CD4-positive, CD25-positive, alpha-beta regulatory T cell (primary cell): ENCODE measurements at places on chromosomes 12 and 14. TPM values are rescaled to one million over a fixed set of nuclear protein-coding genes. Genes with fewer than 3 reads are reported as not detected.

CPNE8 gene
- 10.3 TPM for total RNA-seq

GRCh38 chr12:80681-81190, 14.2 kb downstream of the IQSEC3 start:
- H3K4me1 ChIP-seq = no peaks in the 10 kb centered on the region
- no peak overlapping the region for H3K27ac ChIP-seq
- peaks cover 14% of the 10 kb centered on the region for H3K27me3 ChIP-seq
- no peak for DNase-seq
- H3K4me3 ChIP-seq = no peak overlapping the region

CYP27B1 gene
- total RNA-seq = not detected

GRCh38 chr12:8941691-8942478, 7.6 kb downstream of the M6PR start:
- peaks cover 69% of the 10 kb centered on the region for H3K36me3 ChIP-seq
- H3K4me3 ChIP-seq = no peak overlapping the region
- no peaks in the 10 kb centered on the region for H3K27me3 ChIP-seq
- no peak overlapping the region for H3K27ac ChIP-seq
- DNase-seq = no peak
- peaks cover 5% of the 10 kb centered on the region for H3K4me1 ChIP-seq

DNA sequence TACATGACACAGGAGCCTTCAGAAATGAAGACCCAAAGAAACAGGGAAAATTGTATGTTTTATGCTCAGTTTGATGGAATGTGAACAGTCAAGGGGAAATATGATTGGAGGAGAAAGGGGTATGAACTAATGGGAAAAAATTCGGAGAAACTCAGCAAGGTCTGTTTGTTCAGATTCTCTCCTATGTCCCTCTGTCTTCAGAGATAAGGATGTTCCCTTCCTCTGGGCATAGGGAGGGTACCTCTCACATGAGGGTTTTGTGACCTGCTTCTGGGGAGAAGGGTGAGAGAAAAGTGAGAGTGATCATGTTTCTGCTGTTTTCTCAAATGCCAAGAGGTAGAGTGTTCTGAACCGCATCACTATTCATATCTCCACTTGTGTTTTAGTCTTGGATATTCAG, 26.6 kb upstream of the LIMA1 start:
- no peaks in the 10 kb centered on the region for H3K36me3 ChIP-seq
- DNase-seq = no peak
- no peak overlapping the region for H3K27ac ChIP-seq
- H3K4me1 ChIP-seq = no peaks in the 10 kb centered on the region

DNA sequence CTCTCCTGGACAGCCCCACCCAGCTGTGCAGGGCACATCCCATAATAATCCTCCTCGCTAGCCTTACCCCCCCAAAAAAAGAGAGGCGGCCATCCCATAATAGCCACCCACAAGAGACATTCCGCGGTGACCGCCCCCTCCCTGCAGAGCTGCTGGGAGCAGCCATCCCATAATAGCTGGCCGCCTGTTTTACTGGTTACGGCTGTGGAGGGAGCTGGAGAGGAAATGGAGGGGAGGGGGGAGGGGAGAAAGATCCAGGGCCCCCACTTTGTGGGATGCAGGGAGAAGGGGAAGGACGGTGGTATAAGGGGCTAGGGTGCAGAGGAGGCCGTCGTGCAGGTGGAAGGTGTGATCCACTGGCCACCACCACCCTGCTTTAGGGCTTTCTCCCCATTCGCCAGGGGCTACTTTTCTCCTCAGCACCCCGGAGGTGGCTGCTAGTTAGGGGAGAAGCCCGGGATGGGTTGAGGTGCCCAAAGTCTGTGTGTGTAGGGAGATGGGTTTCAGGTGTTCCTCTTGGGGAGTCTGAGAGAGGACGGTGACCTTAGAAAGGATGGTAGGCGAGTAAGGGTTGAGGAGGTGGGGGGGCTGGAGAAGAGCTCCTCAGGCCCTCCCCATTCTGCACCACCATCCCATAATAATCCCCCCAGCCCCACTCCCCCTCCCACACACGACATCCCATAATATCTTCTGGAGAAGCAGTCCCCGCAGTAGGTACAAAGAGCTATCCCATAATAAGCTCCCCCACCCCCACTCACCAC, 6.0 kb upstream of the CHD4 start:
- H3K4me3 ChIP-seq = no peak overlapping the region
- peak; percentile 72 for DNase-seq
- peak overlapping the region; percentile 59 for H3K27ac ChIP-seq
- H3K36me3 ChIP-seq = no peaks in the 10 kb centered on the region
- no peaks in the 10 kb centered on the region for H3K27me3 ChIP-seq

DNA sequence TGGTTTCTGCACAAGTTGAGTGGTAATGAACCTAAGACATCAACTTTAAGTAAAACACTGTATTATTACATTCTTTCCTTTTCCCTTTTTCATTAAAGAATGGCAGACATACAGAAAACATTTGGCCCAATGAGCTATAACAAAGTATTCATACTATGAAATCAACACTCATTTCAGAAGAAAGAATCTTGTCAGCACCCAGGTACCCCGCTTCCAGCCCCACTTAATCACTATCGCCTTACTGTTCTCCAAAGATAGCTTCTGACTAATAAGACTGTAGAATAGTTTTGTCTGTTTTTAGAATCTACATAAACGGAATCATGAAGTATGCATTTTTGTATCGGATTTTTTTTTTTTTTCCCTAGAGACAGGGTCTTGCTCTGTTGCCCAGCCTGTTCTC, 9.5 kb downstream of the CNTN1 start:
- no peak for DNase-seq
- no peaks in the 10 kb centered on the region for H3K36me3 ChIP-seq

ACSM4 gene
- total RNA-seq = not detected

SLC38A6 gene
- 13.8 TPM for total RNA-seq

GRCh38 chr14:37246427-37246829, 48.7 kb downstream of the MIPOL1 start:
- H3K27ac ChIP-seq = no peak overlapping the region
- no peak for DNase-seq
- H3K4me1 ChIP-seq = no peaks in the 10 kb centered on the region
- no peak overlapping the region for H3K4me3 ChIP-seq
- H3K36me3 ChIP-seq = no peaks in the 10 kb centered on the region

GRCh38 chr12:26205941-26206340, 10.6 kb downstream of the SSPN start:
- H3K4me3 ChIP-seq = no peak overlapping the region
- no peaks in the 10 kb centered on the region for H3K27me3 ChIP-seq
- no peak overlapping the region for H3K27ac ChIP-seq
- DNase-seq = no peak

GRCh38 chr12:116150001-116150400, 127.5 kb downstream of the MED13L start:
- no peaks in the 10 kb centered on the region for H3K36me3 ChIP-seq
- peaks cover 8% of the 10 kb centered on the region for H3K4me1 ChIP-seq
- no peak for DNase-seq
- H3K27me3 ChIP-seq = no peaks in the 10 kb centered on the region

DNA sequence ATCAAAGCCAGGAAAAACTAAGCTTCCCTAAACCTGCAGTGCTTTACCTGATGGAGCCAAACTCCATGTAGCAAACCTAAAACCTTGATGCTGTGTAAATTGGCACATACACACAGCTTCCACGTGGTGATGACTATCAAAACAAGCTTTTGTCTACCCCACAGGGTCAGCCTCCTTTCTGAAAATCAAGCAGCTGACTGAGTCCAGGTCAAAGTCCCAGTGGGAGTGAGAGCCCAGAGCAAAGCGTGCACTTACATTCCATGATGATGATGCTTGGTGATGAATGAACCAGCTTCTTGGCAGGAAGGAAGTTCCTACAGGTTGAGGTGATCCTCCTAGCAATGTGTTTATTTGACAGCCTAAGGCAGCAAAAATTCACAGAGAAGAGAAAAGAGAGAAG, 630.0 kb upstream of the TBX3 start:
- no peaks in the 10 kb centered on the region for H3K36me3 ChIP-seq
- no peaks in the 10 kb centered on the region for H3K27me3 ChIP-seq
- no peak overlapping the region for H3K27ac ChIP-seq
- DNase-seq = no peak
- H3K4me3 ChIP-seq = no peak overlapping the region

RASSF8 gene
- total RNA-seq = 0.20 TPM

DNA sequence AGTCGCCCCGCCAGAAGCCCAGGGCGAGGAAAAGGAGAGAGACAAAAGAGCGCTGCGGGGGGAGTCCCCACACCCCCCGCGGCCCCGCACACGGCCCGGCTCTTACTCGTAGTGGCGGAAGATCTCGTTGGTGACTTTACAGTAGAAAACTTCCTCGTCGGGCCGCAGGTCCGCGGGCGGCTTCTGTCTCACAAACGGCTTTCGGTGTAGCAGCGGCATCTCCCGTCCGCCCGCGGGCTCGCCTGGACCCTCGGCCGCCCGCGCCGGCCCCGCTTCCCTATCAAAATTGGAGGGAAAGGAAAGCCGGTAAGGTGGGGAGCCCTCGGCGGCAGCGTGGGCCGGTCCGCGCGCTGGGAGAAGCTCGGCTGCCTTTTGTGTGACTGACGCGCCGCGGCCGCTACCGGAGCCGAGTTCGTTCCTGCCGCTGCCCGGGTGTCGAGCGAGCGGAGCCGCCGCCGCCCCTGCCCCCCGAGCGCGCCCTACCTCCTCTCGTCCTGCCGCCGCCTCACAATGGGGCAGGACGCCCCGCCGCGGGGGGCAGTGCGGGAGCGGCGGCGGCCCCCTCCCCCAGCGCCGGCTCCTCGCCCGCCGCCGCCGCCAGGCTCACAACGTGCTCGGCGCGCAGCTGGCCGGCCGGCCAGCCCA, 652 bp downstream of the BAZ1A start:
- H3K27me3 ChIP-seq = no peaks in the 10 kb centered on the region
- peaks cover 10% of the 10 kb centered on the region for H3K36me3 ChIP-seq
- peak overlapping the region; percentile 32 for H3K4me3 ChIP-seq
- H3K4me1 ChIP-seq = peaks cover 38% of the 10 kb centered on the region
- peak; percentile 68 for DNase-seq

GRCh38 chr12:2698566-2698965, 96.2 kb upstream of the FKBP4 start:
- H3K4me1 ChIP-seq = no peaks in the 10 kb centered on the region
- no peak for DNase-seq
- no peak overlapping the region for H3K27ac ChIP-seq
- H3K27me3 ChIP-seq = peaks cover 18% of the 10 kb centered on the region

GRCh38 chr14:25400607-25401206, 350.8 kb upstream of the STXBP6 start:
- no peak overlapping the region for H3K27ac ChIP-seq
- H3K27me3 ChIP-seq = no peaks in the 10 kb centered on the region
- H3K36me3 ChIP-seq = no peaks in the 10 kb centered on the region
- H3K4me3 ChIP-seq = no peak overlapping the region
- no peaks in the 10 kb centered on the region for H3K4me1 ChIP-seq

RND1 gene
- 7.3 TPM for total RNA-seq

B3GNT4 gene
- total RNA-seq = not detected

GRCh38 chr12:91094032-91094662, 17.1 kb downstream of the LUM start:
- H3K27me3 ChIP-seq = no peaks in the 10 kb centered on the region
- no peak overlapping the region for H3K27ac ChIP-seq
- H3K4me1 ChIP-seq = no peaks in the 10 kb centered on the region
- no peak for DNase-seq
- H3K4me3 ChIP-seq = no peak overlapping the region

GRCh38 chr12:130752692-130753230, 36.7 kb upstream of the RIMBP2 start:
- H3K27me3 ChIP-seq = no peaks in the 10 kb centered on the region
- no peak overlapping the region for H3K27ac ChIP-seq
- no peak for DNase-seq
- no peaks in the 10 kb centered on the region for H3K4me1 ChIP-seq
- no peak overlapping the region for H3K4me3 ChIP-seq
- no peaks in the 10 kb centered on the region for H3K36me3 ChIP-seq

DNA sequence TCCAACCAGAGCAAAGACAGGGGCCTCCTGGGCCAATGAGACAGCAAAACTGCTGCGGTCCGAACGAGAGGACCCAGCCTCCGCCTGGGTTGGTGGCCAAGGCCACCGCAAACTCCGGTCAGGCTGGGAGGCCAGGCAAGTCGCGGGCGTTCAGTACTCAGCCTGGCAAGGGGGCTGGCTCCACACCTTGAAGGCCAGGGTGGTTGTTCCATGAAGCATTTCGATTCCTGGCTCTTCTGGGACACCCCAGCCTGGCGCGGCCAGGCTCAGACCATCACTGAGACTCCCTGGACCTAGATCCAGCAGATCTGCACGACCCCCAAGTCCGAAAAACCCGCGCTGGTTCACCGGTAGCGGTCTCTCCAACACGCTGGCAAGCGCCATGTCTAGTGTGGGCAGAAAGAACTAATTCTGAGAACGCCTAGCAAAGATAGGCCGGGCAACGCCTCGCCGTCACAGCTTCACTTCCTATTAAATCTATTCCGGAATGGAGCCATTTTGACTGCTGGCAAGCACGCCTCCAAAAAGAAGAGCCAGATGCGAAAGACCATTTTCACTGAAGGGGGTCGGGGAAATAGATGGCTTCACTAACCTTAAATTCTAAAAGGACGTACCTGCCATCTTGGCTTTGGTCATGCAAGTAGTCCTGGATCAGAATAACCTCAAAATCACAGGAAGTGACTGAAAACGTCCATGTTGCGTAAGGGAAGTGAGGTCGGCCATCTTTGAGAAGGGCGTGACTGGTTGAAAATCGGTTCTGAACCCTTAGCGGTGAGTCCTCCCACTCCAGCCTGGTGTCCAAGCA, at the start of gene PSMB5:
Gene PSMB5 (minus strand): TSS at position 403 of the 805 bp plus-strand sequence. CDS start 19 bp downstream, at position 384.
- peaks cover 14% of the 10 kb centered on the region for H3K36me3 ChIP-seq
- no peaks in the 10 kb centered on the region for H3K27me3 ChIP-seq
- H3K27ac ChIP-seq = peak within 1 kb of the TSS; percentile 94
- peak; percentile 81 for DNase-seq
- peak within 1 kb of the TSS; percentile 98 for H3K4me3 ChIP-seq
- peaks cover 13% of the 10 kb centered on the region for H3K4me1 ChIP-seq

MYF5 gene
- total RNA-seq = not detected

ACOT6 gene
- total RNA-seq = not detected

MYH7 gene
- total RNA-seq = not detected

GRCh38 chr14:85590784-85591183, 60.8 kb downstream of the FLRT2 start:
- H3K4me1 ChIP-seq = no peaks in the 10 kb centered on the region
- no peaks in the 10 kb centered on the region for H3K36me3 ChIP-seq
- no peaks in the 10 kb centered on the region for H3K27me3 ChIP-seq
- DNase-seq = no peak
- H3K4me3 ChIP-seq = no peak overlapping the region

DNA sequence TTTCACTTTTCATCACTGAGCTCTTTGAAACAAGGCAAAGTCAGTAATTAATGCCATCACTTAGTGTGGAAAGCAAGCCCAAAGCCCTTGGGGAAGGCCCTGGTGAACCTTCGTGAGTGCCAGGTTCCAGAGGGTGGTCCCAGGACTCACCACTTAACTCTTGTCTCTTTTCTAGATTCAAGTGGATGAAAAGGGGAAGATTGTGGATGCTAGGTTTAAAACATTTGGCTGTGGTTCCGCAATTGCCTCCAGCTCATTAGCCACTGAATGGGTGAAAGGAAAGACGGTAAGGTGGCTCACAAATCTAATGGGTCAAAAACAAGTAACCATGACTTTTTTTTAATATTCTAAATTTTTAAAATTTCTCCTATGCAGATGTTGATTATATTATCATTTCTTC, 2.8 kb downstream of the ISCU start:
- no peak for DNase-seq
- peak overlapping the region; percentile 47 for H3K27ac ChIP-seq
- H3K36me3 ChIP-seq = peaks cover 45% of the 10 kb centered on the region
- no peaks in the 10 kb centered on the region for H3K27me3 ChIP-seq
- H3K4me1 ChIP-seq = peaks cover 62% of the 10 kb centered on the region
